ENCODE measurements at places on chromosomes 2 and 18.

DNA sequence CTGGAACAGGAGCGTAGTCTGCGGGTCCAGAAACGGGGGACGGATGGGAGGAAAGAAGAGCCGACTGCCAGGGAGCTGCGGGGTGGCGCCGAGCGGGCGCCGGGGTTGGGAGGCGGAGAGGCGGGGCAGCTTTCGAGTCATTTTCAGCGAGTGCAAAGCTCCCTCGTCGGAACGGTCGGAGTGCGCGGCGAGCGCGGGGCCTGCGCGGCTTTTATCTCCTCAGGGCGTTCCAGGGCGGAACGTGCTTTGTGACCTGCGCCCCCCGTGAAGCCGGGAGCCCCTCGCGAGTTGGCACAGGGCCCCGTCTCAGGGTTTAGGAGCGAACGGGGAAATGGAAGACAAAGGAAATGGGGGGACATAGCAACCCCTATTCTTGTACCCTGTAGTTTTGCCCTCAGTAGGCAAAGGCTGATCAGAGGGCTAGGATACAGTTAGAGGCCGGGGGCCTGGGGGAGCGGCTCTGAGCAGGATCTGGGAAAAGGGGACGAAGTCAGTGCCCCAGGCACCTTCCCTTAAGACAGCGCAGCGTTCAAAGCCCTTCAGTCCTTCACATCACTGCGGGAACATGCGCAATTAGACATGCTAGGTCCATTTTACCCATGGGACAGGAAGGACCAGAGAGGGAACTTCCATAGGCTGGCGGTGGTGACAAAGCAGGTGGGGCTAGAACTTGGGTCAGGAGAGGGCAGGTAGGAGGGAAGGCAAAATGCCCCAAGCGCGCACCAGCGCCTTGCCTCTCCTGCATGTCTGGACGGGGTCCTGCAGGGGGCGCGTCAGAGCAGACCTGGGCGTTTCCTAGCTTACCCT is 60.1 kb upstream of the IL1RL1 start:
- DNase-seq, result peak; percentile 83

DNA sequence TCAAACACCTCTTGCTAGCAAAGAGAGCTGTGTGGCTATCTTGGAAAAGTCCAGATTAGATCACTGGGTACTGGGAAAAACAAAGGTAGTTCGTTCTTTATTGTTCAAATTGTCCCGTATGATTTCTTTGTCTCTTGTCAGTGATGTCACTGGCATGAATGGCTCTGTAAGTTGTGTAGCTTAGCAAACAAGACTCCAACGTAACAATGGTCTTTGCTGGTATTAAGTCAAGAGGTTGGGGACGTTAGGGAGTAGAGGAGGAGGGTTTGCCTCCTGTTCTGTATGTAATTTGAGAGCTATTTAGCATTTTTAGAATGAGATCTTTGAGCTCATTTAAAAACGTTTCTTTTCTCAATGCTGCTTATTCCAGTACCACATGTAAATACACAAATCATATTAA is 216.5 kb upstream of the SP5 start:
- DNase-seq, result no peak

DNA sequence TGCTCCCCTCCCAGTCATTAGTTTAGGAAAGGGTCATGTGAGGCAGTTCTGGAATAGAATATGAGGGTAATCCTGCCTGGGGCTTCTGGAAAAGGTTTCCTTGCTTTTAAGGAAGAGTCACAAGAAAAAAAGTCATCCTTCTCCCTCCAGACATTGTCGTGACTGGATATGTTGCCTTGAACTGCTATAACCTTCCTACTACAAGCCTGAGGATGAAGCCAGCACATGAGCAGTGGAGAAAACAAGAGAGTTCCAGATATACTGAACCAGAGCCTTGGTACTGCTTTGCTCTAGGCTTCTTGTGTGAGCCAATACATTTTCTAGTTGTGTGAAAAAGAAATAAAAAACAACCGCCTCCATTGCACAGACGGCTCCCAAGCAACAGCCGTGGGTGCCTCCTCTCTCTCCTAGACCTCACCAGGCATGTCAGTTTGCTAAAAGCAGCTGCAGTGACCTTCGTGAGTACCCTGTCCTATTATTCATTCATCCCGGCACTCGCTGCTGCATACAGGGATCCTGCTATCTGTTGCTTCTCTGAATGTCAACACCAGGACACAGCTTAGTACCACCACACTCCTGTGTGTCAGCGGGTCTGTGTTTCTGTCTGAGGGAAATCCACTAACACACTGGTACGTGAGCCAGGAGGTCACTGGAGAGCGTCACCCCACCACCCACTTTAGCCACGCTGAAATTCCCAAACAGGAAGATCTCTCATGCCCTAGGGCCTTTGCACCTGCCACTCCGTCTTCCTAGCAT is 186.7 kb downstream of the KLHL29 start:
- no peak for DNase-seq

DNA sequence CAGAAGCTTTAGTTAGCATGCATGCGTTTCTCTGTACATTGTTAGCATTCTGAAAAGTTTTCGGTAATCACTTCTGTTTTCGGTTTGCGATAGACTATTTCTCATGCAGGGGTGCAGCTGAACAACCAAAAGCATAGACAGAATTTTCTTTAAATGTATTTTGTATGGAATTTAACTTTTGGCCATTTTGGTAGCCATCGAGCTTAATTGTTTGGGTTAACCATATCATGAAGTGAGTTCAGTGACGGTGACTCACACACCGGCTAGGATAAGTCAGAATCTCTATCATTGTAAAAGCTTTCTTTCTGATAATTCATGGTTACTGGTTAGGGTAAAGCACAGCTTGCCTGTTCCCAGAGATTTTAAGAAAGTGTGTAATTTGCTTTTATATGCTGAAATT is 107.2 kb downstream of the CD226 start:
- DNase-seq, result no peak

- DNase-seq, result no peak
These were observed 78.5 kb upstream of the SULT1C3 start for GRCh38 chr2:108161298-108161697.

DNA sequence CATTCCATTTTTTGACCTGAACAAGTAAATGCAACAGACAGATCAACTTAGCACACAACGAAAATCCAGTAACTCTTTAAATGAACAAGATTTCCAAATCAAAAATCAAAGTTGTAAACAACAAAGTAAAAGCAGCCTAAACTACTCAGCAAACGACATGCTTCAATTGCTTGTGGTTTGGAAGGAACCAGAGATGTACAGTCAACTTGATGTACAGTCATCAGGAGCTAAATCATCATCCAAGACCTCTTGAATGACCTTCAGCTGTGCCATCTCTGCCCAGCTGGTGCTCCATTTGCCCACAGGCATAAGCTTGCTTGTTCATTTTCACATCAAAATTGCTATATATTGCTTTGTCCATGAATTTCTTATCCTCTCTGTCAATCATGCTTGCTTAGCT is 109.8 kb downstream of the UPP2 start:
- no peak for DNase-seq

DNA sequence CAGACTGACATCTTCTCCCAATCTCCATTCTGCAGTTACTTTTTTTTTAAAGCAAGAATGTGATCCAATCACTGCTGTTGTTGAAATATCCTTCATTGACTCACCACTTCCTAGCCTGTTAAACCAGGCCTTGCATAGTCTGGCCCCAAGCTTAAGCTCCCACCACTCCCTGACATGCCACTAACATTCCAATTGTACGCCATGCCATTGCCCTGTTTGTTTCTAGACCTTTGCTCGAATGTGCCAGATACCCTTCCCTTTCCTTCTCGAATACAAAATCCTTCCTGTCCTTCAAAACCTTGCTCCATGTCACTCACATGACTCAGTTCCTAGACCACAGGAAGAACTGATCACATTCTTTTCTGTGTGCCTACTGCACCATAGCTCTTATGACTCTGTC is 224.2 kb downstream of the CYRIA start:
- peak; percentile 62 for DNase-seq

DNA sequence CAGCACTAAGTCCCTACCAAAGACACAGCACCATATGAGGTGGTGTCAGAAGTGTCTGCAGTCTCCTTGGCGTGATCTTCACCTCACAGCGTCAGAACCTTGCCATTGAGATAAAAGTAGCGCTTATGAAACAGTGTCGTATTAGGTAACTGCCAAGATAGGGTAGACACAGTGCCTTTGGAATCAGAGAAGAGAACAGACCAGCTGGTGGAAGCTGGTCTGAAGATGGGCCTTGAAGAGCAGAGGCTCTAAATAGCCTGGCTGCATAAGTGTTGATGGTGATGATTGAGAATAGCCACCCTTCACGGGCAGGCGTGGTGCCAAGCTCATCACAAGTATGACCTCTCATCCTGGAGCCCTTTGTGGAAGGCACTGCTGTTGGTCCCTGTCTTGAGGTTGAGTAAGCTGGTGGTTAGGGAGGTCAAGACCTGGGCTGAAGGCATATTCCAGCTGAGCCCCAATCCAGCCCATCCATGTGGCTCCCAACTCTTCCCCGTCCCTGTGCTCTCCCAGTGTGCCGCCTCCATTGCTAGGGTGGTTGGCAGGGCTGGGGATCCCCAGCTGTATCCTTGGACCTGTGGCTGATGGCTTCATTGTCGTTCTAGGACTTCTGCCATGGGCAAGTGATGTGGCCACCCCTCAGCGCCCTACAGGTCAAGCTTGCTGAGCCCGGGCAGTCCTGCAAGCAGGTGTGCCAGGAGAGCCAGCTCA is 187.4 kb downstream of the MGAT5 start:
- no peak for DNase-seq

DNA sequence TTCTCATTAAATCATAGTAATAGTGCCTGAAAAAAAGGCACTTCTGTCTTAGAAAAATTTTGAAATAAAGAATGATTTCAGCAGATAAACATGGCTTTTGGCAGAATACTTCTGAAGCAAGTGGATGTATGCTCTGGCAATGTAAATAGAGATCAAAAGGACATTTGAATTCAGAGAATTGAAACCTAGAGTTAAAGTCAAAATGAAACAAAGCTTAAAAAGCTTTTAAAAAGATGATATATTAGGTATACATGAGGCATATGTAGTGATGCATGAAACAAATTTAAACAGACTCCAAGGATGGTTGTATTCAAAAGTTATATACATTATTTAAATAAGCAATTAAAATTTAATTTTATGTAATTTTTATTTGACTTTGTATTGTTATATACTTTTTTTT is 1344.5 kb upstream of the TMEFF2 start:
- no peak for DNase-seq

DNA sequence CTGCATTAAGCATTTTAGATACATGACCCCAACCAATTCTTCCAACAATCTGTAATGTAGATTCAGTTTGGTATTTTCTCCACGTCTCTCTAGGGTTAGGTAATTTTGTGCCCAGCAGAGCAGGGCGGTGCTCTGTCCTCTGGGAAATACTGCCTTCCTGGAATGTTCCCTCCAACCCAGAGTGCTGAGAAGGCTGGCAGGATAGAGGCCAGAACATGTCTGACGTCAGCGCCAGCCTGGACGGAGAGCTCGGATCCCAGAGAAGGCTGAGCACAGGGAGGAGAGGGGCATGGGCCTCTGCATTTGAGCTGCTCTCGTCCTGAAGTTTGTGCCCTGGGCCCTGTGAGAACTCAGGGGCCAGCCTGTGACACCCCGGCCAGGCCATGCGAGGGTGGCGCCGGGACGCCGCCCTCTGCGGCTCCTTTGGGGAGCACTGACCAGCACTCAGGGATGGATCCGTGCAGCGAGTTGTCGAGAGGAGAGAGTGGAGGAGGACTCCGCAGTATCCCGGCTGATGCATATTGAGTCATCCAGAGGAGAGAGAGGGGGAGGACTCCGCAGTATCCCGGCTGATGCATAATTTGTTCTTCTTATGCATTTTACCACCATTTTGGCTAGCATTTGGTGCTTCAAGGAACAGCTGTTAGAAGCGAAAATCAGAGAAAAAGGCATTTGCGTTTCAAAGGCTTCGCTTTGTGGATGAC is 80.0 kb upstream of the PXDN start:
- DNase-seq, result peak; percentile 54

GRCh38 chr18:9160014-9160413 is 23.4 kb downstream of the ANKRD12 start:
- DNase-seq, result no peak

GRCh38 chr2:204984518-204984917 is 439.2 kb downstream of the PARD3B start:
- no peak for DNase-seq

GRCh38 chr2:121570036-121570666 is 39.5 kb downstream of the RNU4ATAC start:
- no peak for DNase-seq

DNA sequence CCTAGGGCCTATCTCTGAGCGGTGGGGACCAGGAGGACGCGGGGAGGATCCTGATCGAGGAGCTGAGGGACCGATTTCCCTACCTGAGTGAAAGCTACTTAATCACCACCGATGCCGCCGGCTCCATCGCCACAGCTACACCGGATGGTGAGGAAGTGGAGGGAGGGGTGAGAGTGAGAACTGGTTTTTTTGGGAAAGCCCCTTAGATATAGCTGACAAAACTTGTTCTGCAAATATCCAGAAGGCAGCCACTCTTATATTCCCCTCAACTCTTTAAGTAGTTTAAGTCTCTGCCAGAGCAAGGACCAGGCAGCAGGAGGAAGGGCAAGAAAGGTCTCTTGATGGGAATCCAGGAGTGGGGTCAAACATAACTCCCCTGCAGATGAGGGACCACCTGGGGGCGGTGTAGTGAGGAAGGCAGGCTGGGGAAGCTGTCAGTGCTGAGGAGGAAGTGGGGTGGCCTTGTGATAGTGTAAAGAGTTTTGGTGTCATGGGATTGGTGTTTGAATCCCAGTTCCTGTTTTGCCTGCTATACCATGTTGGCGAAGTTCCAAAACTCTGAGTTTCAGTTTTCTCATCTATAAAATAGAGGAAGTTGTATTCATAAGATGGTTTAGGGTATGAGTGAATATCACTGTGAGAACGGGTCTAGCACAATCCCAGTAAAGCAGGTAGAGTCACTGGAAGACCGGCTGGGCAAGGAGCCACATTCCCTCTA is 3.4 kb downstream of the NAGK start:
- no peak for DNase-seq

GRCh38 chr2:31008561-31009114 is 129.6 kb downstream of the GALNT14 start:
- DNase-seq, result no peak

DNA sequence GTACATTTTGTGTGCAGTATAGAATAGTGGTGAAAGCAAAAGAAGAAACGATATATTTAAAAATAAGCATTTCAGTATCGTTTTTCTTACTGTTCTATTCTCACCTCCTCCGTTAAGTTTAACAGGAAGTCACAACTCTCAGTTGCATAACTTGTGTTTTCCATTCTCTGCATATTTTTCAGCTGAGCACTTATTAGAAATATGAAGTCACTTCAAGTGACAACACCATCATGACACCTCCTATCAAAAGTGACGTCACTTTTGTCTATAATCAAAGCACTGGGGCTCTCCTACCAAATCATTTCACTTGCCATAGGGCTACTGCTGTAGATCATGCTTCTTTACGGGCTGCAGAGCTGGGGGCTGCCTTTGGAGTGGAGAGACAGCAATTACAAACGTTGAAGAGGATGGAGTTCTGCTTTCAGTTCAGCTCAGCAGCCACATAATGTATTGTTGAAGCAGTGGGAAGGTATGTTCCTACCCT is 36.3 kb downstream of the STAT4 start:
- no peak for DNase-seq

- DNase-seq, result no peak
These were observed 1.2 kb downstream of the NEU2 start for GRCh38 chr2:233033672-233034071.
